ENCODE measurements at places on chromosomes 1 and 21.

GRCh38 chr1:114509596-114510273, 1.3 kb downstream of the TRIM33 start:
- DNase-seq, result no peak

- DNase-seq, result no peak
These were observed 29.3 kb upstream of the DDAH1 start for GRCh38 chr1:85494074-85494903.

GRCh38 chr21:44304877-44305293, 5.0 kb downstream of the PFKL start:
- peak; percentile 29 for DNase-seq

DNA sequence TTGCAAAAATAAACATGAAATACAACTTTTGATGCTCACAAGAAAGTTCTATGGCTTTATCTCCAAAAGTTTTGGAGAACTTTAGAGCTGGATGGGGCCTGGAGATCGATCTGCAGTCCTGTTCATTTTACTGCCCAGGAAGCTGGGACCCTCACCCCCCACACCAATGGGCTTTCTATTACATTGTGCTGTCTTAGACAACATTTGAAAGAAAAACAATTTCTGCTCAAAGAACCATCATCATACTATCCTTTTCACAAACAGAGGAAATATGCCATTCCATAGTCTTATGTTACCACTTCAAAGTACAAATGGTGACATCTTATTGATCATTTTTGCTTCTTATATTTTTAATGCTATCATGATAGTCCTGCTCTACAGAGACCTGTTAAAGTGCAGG, 2.0 kb upstream of the HNRNPU start:
- DNase-seq, result no peak

DNA sequence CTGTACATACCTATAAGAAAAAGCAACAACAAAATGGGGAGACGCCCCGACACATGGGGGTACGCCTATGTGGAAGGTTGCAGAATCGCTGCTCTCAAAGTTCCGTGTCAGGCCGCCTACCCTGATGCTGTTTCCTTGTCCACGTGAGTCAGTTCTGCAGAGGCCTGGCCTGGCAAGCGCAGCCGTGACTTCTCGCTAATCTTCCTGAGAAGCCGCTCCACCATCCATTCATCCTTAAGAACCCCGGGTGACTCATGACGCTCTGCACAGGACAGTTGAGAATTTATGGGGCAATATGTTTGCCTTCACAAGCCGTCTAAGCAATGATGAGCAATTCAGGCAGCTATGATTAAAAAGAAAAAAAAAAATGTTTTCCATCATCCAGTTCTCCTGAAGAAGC, 122.3 kb upstream of the TMPRSS2 start:
- no peak for DNase-seq

Measured in activated CD4-positive, alpha-beta T cell treated with anti-CD3 and anti-CD28 coated beads for 24 hours (primary cell).